ENCODE measurements at places on chromosomes 3 and 15. TPM values are rescaled to one million over a fixed set of nuclear protein-coding genes. Genes with fewer than 3 reads are reported as not detected.

- DNase-seq, result no peak
These were observed 52.5 kb upstream of the C15orf61 start for GRCh38 chr15:67468416-67468815.

Gene ZBTB47
- total RNA-seq, result 20.5 TPM

DNA sequence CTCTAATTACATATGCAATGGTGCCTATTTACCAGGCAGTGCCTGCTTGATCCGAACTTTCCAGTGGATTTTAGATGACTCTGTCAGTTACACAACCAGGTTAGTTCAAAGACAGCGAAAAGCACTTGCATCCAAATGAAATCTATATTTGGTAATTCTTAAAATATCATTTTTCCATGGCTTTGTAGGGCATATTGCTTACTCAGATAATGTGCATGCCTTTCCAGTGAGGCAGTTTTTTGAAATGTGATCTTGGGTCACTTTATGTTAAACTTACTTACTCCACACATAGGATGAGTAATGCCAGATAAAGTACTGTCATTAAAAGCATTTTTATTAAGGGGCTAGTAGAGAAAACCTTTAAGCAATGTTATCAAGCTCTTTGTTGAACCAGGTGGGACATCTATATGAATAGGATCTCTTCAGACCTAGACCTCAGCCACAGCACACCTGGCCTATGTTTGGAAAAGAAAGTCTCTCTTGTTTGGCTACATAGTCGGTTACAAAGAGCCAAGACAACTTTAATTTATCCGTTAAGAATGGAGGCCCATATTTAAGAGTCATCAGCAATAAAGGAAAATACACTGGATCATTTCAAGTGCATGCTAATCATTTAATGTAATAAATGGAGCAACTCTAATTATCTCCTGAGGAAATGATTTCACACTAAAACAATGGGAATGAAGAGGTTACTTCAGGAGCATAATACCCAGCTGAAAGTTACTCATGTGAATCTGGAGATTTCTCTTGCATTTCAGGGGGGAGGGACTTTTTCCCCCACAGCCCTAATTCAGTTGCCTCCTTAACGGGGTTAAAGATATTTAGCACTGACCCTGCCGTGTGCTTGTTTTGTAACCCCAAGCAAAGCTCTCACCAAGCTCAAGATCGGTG lies 56.3 kb upstream of the TMCO5A start:
- no peak for DNase-seq

Gene KY
- total RNA-seq, result not detected

Gene WNT7A
- not detected for total RNA-seq

Gene ARHGEF26
- 22.9 TPM for total RNA-seq

DNA sequence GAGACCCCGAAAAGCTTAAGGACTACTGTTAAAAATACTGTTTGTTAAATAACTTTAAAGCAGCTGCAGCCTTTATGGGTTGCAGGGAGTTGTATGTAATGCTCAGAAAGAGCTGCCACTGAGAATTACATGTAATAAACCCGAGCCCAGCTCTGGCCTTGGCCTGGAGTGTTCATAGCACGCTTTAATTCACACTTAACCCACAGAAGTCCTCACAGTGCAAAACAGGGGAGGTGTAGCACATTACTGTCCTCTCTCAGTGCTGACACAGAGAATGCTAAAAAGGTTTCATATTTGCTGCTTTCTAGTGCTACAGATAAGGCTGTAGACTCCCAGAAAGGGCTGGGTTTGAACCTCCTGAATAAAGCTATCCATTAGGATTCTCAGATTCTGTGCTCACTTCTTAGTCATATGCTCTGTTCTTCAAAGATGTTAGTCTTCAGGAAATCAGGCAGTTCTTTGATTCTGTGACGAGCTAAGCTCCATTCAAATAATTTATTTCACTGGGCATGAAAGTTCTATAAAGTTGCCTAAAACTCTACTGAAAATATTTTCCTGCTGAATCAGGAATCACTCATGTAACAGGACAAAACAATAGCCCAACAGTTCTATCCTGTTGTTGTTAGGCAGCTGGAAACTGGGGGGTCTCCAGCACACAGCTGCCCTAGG lies 108.0 kb downstream of the SENP2 start:
- DNase-seq, result no peak

GRCh38 chr15:90816401-90817116 lies 51.8 kb upstream of the FURIN start:
- no peak for DNase-seq

DNA sequence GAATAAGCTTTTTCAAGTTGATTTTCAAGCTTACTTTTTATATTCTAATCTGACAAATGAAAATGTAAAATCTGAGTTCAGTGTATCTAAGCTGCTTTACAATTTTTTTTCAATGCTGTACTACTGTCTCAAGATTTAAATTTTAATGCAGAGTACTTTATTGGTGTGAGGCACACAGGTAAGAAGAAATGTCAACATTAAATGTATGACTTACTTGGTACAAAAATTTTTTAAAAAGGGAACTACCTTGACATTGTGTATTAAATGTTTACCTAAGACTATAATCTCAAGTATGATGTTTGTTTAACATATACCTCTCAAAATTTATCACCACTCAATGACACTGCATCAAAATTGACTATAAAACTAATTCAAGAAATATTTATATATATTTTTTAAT lies 62.7 kb downstream of the NECTIN3 start:
- no peak for DNase-seq

Gene ACOX2
- total RNA-seq, result 1.1 TPM

Gene C2CD4B
- 19.1 TPM for total RNA-seq

GRCh38 chr3:182768413-182768812 lies 24.9 kb upstream of the ATP11B start:
- DNase-seq, result no peak

GRCh38 chr3:172519740-172520139 lies 3.5 kb downstream of the TNFSF10 start:
- no peak for DNase-seq

DNA sequence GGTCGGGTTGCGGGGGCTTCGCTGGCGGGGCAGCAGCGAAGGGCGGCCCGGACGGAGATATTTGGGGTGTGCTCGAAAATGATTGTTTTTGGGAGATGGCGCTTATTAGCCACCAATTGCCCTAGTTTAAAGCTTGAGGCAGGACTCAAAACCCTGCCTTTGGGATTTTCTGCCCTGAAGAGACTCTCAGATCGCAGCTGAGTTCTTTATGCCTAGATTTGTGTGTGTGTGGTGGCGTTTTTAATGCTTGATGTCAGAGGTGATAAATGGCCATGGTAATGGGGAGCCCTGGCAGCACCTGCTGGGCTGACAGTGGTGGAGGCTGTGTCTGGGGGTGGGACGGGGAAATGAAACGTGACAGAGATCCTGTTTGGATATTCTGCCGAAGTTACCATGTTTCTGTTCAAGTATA lies 604 bp downstream of the KCTD6 start:
- peak; percentile 12 for DNase-seq

Gene GPR62
- total RNA-seq, result not detected

- DNase-seq, result peak; percentile 34
These were observed at the start of gene PPARG for GRCh38 chr3:12288182-12289129. TSS of gene PPARG (plus strand) at chr3:12289070. CDS start at chr3:12379712, 90,642 bp downstream.

- no peak for DNase-seq
These were observed 3.6 kb downstream of the PRSS50 start for GRCh38 chr3:46713898-46714552.

DNA sequence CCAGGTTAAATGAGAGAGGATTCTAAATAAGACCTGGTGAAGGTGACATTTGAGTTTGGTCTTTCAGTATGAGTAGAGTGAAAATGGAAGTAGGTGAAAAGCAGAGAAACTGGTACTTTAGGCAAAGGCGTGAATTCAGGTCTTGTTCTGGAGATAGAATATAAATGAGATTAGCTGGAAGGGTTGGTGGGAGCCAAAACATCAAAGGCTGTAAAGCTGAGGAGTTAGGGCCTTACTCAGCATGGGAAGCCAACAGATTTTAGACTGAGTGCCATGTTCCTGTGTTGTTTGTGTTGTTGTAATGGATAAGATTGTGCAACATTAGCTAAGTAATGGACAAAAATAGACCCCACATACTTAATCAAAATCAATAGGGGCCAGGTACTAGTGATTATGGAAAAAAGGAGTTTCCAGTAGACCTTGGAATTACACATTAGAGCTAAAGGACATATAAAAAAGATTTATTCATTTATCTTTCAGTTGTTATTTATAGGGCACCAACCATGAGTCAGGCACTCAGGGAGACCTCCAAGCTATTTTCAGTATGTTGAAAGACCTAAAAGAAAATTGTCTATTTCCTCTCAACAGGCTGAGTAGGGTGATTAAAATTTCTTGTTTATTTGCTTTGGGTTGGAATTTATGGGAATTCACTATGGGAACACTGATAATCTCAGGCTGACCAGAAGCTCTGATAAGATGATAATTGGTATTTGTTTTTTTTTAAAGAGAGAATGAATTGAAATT lies 20.8 kb downstream of the ARL14 start:
- DNase-seq, result no peak

Gene CMC1
- total RNA-seq, result 8.9 TPM

DNA sequence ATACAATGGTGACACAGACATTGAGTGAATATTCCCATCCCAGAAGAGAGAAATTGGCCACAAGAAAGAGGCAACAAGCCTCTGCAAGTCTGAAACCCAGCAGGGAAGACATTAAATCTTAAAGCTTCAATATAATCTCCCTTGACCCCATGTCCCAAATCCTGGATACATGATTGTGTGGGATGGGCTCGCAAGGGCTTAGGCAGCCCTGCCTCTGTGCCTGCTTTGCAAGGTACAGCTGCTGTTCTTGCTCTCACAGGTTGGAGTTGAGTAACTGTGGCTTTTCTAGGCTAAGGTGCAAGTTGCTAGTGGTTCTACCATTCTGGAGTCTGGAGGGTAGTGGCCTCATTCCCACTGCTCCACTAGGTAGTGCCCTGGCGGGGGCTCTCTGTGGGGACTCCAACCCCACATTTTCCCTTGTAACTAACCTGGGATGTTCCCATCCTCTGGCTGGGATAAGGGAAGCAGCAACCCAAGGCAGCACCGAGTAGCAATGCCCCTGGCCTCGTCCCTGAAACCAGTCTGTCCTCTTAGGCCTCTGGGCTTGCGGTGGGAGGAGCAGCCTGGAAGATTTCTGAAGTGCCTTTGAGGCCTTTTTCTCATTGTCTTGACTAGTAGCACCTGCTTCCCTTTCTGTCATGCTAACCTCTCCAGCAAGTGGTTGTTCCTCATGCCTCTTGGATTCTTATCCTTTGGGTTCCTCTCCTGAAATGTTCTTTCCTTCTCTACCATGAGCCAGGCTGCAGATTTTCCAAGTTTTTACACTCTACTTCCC lies 90.0 kb downstream of the FAM174B start:
- no peak for DNase-seq

DNA sequence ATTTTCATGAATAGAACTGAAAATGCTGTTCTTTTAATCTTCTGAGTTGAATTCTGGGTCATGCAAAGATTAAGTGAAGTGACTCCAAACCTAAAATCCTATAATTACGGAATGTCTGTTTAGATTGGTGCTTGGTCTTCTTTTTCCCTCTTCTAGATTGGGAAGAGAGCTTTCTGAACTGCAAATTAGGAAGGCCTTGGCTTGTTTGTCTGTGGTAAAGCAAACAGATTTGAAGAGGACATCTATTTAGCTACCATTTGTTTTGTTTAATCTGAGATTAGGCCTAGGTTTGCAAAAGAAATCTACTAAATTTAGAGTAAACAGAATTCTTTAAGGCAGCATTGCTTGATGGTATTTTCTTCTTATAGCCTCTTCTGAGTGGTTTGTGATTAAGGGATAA lies 23.5 kb downstream of the PAQR9 start:
- no peak for DNase-seq

DNA sequence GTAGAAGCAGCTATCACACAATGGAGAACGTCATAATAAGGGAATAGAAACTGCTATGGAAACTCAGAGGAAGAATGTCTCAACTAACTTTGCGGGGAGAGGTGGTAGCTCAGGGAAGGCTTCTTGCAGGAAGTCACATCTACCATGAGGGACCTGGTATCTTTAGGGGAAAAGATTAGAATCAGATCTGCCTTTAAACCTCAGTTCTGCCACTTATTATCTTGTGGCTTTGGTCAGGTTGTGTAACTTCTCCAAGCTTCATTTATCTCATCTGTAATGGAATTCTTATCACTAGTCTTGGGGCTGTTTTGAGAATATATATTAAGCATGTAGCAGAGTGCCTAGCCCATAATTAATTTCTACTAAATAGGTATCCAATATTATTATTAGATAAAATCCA lies 46.4 kb upstream of the PRICKLE2 start:
- no peak for DNase-seq

DNA sequence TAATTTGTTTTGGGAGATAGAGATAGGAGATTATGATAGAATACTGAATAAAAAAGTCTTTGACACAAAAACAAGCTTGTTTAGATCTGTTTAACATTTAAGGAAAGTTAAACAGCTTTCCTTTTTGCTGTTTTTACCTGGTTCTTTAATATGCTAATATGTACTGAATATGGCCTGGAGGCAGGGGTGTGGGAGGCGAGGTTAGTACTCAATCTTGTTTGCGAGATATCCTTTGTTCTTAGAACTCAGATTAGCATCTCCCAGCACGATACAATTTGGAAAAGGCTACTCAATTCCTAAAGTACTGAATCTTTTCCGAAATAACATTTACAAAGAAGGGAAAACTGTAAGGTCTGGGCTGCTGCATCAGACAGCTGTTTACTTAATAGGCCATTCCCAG lies 40.8 kb upstream of the ST3GAL6 start:
- no peak for DNase-seq

- no peak for DNase-seq
These were observed 59.0 kb downstream of the PRKAR2A start for GRCh38 chr3:48788544-48789162.

DNA sequence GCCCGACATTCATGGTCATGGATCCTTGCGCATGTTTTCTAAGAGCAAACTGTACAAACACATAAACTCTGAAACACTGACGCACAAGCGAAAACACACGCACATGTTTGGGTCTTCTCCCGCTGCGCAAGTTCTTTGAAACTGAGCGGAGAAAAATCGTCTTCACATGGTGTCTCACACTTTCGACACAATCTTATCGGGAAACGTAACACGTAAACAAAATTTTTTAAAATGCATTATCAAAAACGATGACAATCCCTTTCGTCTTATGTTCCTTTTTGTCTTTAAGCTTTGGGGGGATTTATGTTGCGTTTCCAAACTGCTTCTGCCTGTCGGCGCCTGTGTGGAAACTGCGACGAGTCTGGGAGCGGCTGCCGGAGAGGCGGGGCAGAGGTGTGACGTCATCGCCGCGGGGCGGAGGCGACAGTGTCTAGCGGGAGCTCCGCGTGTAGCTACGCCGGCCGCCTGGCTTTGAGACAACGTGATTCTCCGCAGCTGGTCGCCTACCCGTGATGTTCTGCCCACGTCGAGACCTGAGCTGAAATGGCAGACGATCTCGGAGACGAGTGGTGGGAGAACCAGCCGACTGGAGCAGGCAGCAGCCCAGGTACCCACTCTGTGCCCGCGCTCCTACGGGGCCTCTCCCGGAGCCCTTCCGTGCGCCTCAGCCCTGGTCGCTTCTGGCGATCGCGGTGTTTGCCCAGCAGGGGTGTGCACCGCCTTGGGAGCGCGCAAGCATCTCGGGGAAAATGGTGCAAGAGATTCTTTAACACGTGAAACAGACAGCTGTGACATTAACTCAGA lies at the start of gene CMSS1:
Gene CMSS1, plus strand, starts transcription at position 426 of the 804 bp plus-strand sequence.
- DNase-seq, result peak; percentile 93

Gene NMNAT3
- 0.62 TPM for total RNA-seq

Gene PTX3
- 0.13 TPM for total RNA-seq

Gene KIF15
- total RNA-seq, result 6.0 TPM

Gene CCNL1
- 132 TPM for total RNA-seq

GRCh38 chr3:20069178-20069532 lies 28.9 kb downstream of the KAT2B start:
- no peak for DNase-seq

GRCh38 chr3:149174901-149175300 lies 45.5 kb downstream of the HPS3 start:
- DNase-seq, result no peak

GRCh38 chr3:15292765-15293522 lies 39.4 kb downstream of the SH3BP5 start:
- no peak for DNase-seq
